Posterior cingulate gyrus (tissue), 11 donors: ENCODE measurements at places on chromosomes 16 and 17.

DNA sequence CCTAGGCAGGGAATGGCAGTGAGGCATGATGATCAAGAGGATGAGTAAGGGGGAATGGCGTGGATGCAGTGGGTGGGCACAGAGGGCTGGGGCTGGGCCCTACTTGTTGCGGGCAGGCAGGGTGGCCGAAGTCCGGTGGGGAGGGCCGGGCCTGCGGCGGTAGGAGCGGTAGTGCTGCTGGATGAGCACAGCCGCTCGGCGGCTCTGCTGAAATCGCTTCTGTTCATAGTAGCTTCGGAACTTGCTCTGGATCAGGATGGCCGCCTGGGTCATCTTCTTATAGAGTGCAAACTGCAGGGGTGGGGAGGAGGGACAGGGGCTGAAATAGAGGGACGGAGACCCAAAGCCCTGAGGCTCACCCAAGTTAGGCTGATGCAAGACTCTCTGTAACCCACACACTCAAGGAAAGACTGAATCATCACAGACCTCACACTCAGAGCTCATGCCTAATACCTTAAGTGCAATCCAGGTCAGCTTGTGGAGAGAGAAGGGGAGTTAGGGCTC, 1.5 kb upstream of the SPAG7 start:
- DNase-seq, result no peak

- DNase-seq, result no peak
Measured at GRCh38 chr16:79104567-79104966, 496.0 kb downstream of the MAF start.

- no peak for DNase-seq
Measured at GRCh38 chr17:51873302-51873701, 285.2 kb downstream of the CA10 start.

- no peak for DNase-seq
Measured at GRCh38 chr16:20829536-20829935, 23.2 kb downstream of the REXO5 start.

DNA sequence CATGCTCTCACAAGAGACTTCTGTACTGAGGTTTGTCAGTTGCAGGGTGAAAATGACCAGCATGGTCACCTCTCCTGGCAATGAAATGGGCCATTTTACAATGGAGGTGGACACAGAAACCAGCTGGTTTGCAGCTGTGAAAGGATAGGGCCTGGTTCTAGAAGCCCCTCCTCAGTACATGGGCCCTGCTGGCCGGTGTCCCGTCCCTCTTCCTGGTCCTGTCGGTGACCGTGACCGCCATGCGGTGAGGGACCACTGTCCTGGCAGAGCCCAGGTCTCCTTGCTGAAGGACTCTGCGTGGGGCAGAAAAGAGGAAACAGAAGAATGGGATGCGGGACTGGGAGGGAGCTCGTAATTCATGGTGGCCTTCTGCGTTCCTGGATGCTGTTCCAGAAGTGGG, 76.0 kb upstream of the ZNF423 start:
- peak; percentile 11 for DNase-seq

GRCh38 chr17:2055292-2056205, 646 bp downstream of the HIC1 start:
- DNase-seq, result no peak

- DNase-seq, result no peak
Measured at GRCh38 chr17:46002973-46003316, 3.9 kb downstream of the STH start.

- peak; percentile 29 for DNase-seq
Measured at GRCh38 chr17:50276588-50277356, 2.5 kb downstream of the TMEM92 start.

DNA sequence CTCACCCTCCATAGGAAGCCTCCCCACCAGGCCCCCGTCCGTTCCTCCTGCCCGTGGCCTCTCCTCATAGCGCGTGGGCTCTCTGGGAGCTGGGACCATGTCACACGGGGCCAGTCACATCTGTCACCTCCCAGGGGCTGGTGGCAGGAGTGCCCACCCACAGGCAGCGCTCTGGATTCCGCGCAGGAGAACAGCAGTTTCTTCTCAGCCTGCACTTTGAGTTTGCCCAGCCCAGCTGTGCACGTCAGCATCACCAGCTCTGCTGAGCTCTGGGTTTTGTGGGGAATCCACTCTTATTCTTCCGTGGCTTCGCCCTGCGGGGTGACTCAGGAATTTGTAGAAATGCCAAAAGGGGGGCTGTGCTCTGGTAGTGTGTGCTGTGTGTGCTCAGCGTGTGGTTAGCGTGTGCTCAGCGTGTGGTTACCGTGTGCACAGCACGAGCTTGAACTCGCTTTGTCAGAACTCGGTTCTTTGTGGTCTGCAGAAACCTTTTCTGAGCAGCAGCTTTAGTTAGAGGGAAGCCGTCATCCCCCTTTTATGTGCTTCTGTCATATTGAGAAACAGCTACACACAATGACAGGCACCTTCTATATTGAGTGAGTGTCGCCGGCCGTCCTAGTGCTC, 3.2 kb downstream of the ACSF3 start:
- DNase-seq, result no peak

DNA sequence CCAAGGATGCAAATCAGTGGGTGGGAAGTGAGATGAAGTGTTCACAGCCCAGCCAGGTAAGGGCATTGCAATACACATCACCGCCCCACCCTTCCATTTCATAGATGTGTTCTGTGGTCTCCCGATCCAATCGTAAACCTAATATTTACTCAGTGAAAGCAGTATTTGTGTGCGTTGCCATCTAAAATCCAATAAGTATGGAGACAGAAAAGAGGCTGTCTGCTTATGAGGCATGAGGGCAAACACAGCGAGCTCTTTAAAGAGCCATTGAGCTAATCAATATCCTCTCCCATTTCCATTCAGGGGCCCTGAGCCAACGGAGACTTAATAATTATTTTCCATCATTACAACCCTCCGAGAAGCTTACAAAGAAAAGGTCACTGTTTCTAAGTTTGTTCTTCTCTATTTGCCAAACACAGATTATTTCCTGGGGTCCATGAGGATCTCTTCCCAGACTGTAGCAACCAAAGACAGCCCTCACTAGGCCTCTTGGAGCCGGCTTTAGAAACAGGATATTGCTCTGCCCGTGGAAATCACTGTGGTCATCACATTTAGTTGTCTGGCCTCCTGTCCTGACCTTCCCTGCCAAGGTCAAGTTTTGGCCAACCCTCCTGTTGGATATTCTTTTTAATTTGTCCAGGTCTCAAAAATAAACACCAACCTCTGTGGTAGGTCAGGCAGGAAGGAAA, 120.1 kb downstream of the SLC39A11 start:
- DNase-seq, result no peak

DNA sequence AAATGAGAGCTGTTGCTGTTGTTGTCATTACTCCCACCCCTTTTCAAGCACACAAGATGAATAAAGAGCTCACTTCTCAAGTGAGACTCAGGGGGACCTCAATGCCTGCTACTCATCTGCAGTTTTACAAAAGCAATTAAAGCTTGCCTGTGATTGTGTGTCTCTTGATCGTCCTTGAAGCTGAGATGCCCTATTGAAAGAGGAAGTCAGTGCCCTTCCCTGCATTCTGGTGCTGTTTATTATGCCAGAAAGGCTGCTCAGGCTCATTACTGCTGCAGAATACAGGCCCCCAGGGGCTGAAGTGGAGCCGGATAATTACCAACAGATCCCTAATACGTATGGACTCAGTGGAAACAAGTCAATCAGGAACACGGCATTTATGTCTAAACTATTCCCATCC, 147.2 kb downstream of the HS3ST2 start:
- DNase-seq, result no peak

GRCh38 chr16:88599825-88600538, 29.8 kb downstream of the ZC3H18 start:
- no peak for DNase-seq

GRCh38 chr16:64773184-64773583, 348.7 kb downstream of the CDH11 start:
- DNase-seq, result no peak

DNA sequence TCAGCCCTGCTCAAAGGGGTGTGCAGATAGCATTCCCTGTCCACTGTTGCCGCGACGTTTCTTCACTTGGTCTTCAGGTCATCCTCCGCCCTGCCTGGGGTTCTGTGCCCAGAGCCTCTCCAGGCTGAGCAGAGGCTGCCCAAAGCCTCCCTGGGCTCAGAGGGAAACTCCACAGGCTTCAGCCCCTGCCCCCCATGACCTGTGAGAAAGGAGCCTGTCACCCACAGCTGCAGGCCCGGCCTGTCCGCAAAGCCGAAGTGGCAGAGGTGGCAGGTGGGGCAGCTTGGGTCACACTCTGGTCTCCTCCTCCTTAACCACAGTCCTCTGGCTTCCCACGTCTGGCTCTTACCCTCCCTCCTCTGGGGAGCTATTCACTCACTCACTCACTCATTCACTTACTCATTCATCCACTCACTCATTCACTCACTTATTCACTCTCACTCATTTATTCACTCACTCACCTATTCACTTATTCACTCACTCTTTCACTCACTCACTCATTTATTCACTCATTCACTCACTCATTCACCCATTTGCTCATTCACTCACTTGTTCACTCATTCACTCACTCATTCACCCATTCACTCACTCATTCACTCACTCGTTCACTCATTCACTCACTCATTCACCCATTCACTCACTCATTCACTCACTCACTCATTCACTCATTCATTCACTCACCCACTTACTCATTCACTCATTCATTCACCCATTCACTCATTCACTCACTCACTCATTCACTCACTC, 7.1 kb upstream of the CPSF4L start:
- no peak for DNase-seq

DNA sequence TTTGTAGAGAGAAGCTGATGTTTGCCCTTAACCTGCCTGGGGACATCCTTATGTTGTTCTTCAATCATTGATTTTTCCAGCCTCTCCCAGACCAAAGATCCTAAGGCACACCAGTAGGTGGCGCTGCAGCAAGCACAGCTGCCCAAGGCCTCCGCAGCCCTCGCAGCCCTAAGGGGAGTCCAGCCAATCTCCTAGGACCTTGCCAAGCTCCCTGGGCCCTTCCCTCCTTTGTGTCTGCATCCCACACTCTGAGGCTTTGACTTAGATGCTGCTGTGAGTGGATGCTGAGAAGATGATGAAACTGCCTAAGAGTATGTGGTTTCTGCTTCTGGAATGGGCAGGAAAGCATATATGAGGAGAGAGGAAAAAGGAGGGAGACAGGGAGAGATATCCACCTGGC, 47.1 kb downstream of the SPACA3 start:
- DNase-seq, result peak; percentile 66

GRCh38 chr16:76780556-76780955, 410.4 kb upstream of the MON1B start:
- DNase-seq, result no peak

GRCh38 chr16:11780991-11781680, 15.9 kb downstream of the ZC3H7A start:
- DNase-seq, result no peak

DNA sequence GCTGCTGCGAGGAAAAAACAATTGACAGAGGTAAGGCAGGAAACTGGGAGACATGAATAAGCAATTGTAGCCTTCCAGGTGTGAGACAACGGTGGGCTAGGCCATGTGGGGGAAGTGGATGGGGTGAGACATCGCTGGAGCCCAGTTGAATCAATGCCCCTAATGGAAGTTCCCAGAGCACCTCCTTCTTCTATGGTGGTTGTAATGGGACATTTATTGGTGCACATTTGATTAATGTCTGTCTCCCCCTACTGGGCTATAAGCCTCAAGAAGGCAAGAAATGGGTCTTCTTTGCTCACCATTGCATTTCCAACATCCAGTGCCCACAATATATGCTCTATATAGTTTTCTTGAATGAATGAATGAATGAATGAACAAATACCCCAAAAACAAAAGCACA, 22.7 kb upstream of the CD300E start:
- no peak for DNase-seq

DNA sequence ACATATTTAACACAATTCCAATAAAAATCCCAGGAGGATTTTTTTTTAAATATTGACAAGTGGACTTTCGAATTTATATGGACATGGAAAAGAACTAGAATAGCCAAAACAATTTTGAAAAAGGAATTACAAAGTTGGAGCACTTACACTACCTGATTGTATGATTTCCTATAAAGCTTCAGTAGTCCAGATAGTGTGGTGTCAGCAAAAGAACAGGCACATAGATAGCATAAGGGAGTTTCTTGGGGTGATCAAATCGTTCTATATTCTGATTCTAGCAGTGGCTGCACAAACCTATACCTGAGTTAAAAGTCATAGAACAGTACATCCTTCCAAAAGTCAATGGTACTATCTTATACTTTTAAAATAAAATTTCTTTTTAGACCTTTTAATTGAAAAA, 66.4 kb upstream of the CES5A start:
- no peak for DNase-seq

DNA sequence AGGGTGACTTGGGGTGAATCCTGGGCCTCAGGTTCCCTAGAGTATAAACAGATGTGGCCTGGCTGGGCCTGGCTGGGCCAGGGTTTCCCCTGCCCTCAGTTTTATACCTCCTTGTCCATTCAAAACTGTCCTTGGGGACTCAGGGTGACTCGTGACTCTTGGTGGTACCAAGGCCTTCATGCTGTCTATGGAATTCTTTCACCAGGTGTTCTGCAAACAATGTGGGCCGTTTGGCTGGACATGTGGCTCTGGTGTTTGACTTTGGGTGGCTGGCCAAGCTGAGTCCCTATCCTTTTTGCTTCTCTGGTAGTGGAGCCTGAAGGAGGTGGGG, 3.3 kb downstream of the GPT2 start:
- no peak for DNase-seq

- DNase-seq, result peak; percentile 86
Measured at GRCh38 chr16:81469710-81470535, 25.3 kb downstream of the CMIP start.

- no peak for DNase-seq
Measured at GRCh38 chr17:56160422-56160821, 7.1 kb downstream of the ANKFN1 start.

GRCh38 chr17:33335491-33336173, 42.5 kb upstream of the ASIC2 start:
- no peak for DNase-seq

GRCh38 chr17:44878627-44879221, 20.5 kb downstream of the EFTUD2 start:
- DNase-seq, result peak; percentile 18

DNA sequence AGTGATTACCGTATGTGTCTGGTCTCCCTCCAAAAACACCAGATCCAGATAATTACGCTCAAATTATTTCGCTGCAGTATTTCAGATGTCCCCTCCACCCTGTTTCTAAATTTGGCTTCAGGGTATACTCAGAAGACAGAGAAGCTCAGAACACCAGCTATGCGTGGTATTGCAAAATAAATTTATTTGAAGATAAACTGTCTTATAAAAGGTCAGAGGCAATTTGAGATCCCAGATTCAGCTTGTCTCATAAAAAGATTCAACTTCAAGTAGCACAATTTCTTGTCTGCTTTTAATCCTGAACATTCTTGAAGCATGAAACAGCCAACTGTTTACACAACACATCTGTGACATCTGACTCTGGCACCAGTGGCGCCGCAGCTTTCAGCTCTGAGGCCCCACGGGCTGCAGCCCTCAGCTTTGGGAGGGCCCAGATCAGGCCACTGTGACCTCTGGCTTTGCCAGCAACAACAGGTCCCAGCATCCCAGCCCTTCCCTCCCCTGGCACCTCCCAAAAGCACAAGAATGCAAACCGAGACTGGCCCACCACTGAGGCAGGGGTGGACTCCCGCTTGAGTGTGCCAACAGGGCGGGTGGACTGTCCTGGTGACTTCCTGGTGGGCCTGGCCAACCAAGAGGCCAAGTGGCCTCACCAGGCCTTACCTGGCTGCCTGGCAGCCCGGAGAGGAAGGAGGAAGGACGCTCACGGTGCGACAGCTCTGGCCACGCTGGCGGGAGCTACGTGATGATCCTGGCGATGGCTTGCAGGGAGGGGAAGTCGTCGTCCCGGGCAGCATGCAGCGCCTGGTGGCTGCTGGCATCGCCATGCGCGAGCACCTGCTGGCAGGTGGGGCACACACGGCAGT, 8.0 kb downstream of the SYNGR3 start:
- no peak for DNase-seq

GRCh38 chr17:7647018-7647417, 3.7 kb upstream of the ATP1B2 start:
- no peak for DNase-seq
